ENCODE measurements at places on chromosomes 16 and 17.

GRCh38 chr17:80477647-80478478 lies 1.5 kb upstream of the NPTX1 start:
- no peak for DNase-seq

DNA sequence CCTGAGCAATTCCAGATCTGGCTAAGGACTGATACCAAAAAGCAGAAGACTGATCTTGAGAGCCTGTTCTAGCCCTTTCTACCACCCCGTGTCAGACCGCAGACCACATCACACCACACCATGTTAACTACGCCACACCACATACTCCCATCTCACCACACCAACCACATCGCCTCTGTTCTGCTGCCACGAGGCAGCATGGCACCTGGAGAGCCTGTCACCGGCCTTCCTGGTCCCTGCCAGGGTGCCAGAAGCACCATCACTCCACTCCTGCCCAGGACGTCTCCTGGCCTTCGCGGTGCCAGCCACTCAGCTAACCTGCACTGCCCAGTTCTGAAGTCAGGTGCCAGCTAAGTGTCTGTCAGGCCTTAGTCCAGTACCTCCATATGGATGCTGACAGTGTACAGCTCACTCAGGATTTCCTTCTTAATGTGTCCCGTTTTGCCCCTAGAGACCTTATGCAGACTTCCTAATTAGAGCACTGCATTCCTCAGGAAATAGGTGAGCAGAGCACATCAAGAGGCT lies 37.2 kb upstream of the BCAR1 start:
- peak; percentile 62 for DNase-seq

DNA sequence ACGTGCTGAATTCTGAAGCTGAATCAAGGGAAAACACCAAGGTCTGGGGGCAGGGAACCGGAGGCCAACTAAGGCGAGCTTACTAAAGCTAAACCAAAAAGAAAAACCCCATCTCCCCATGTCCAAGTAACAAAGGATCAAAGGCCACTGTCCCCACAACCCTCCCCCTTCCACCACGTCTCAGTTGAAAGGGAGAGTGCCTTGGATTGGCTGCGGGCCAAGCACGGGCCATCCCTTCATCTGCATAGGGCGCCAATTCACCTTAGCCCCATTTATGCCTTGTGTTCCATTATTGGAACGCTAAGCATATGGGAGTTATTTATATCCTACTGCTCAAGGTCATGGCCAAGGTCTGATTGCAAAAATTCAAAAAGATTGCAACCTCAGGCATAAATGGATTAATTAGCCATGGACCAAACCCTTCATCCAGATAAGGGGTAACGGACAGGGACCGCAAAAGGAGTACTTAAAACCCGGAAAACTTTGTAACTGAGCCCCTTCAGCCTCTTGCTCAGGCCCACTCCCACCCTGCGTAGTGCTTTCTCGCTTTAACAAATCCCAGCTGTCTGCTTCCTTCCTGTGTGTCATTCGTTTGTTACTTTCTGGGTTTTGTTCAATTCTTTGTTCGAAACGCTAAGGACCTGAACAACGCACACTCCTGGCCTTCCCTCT lies 740 bp upstream of the ATP6V0D1 start:
- DNase-seq, result no peak

DNA sequence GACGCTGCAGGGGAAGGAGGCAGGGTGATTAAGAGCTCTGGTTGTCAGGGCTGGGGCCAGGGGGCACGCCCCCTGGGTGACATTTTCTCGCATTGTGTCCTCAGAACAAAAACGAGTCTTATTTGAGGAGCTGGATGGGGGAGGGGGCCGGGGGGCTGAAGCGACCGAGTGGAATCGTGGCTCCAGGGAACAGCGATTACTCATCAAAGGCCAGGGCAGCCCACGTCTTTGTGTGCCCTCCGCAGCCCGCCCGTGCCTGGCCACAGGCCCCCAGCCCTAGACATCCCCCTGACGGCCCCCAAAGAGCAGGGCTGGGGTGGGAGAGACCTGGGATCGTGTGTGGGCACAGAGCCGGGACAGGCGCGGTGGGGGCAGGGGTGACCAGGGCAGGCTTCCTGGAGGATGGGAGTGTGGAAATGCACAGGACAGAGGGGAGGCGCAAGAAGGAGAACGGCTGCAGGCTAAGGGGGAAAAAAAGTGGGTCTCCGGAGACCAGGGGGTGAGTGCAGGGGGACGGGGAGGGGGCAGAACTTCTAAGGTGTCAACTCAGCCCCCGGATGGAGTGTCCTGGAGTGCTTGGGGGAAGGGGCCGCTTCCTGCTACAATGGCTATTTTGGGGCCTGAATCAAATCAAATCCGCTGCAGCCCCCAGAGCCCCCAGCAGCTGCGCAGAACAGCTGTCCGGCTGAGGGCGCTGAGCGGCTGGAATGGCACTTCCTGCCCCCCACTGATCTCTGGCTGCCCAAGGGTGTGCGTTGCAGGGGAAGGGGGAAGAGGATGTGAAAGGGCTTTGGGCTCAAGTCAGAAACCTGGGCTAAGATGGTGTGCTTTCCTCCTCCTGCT lies 24.0 kb upstream of the PHB1 start:
- no peak for DNase-seq

DNA sequence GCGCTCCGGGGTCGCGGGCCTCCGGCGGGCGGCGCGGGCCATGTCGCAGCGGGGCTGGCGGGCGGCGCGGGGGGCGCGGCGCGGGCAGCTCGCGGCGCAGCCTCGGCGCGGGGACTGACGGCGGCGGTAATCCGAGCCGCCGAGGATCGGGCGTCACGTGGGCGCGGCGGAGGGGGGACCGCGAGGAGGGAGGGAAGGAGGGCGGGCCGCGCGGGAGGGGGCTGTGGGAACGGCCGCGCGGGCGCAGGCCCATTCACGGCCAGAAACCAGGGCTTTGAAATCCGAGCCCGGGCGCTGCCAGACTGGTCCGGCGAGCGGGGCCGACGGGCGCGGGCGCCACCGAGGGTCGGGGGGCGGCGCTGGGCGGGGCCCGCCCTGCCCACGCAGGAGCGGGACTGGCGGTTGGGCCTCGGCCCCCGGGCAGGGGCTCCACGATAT lies at the start of gene MTSS2:
Gene MTSS2, minus strand, starts transcription at position 116 of the 438 bp plus-strand sequence. CDS start 262 bp downstream, outside the sequence.
- peak; percentile 25 for DNase-seq

DNA sequence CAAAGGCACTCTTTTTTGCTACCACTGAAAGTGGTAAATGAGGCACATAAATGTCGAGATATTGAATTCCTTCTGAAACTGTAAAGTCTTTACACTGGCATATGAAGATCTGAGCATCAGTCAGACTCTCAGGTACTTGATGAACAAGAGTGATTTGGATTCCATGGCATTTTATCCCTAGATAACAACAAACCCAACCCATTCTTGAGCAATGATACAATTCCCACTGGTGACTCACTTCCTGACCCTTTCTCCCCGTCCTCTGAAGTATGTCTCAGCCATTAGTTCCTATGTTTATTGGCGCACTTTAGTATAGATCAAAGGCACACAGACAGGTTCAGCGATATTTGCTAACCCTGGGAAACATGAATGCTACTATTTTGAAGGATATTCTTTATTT lies 147.0 kb upstream of the RBFOX1 start:
- DNase-seq, result no peak

GRCh38 chr17:327296-327695 lies 25.3 kb downstream of the RPH3AL start:
- no peak for DNase-seq

- DNase-seq, result no peak
Observed at GRCh38 chr17:73942703-73943415, 260.6 kb upstream of the RPL38 start.

DNA sequence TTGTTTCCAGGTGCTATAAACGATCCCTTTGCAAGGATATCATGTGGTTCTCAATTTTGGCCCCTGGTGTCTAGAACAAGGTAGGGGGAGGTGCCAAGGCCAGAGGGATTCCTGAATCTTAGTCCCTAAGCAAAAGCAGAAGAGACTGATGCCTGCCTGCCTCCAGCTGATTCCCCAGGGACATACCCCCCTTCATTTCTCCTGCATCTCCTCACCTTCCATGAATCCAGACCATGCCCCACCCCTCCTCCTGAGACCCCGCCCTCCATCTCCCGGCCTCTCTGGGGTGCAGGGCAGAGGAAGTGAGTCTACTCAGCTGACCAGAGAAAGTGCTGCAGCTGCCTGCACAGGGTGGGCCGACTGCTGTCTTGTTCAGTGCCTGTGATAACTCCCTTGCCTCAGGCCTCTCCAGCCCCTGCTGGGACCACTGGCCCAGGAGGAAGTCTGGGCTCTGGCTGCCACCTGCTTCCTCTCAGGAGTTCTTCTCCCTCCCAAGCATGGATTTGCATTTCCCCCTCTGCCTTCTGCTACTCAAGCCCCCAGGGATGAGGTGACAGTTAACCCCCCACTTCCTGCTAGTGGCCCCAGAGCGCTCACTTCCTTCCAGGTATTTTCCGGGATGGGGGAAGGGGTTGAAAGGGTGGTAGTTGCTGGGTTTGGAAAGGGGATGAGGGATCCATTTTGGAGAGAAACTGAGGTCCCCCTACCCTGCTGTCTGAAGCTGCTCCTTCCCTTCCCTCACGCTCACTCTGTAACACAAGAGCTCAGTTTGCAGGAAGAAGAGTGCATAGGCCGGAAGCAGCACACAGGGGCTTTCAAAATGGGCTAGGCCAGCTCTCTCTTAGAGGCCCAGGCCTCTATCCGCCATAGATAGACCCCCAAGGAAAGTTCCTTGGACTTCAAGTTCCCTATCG lies 10.5 kb upstream of the TSPOAP1 start:
- DNase-seq, result peak; percentile 54

- DNase-seq, result no peak
Observed at GRCh38 chr16:29683543-29684090, 4.6 kb downstream of the QPRT start.

GRCh38 chr16:48125888-48126287 lies 29.9 kb downstream of the ABCC12 start:
- DNase-seq, result no peak

- peak; percentile 68 for DNase-seq
Observed at GRCh38 chr17:46044286-46044928, 45.4 kb downstream of the STH start.

GRCh38 chr17:67018471-67019434 lies 25.6 kb upstream of the CACNG1 start:
- DNase-seq, result no peak

GRCh38 chr16:64364016-64364415 lies 757.8 kb downstream of the CDH11 start:
- no peak for DNase-seq

GRCh38 chr16:14398014-14398717 lies 231.9 kb downstream of the PARN start:
- DNase-seq, result no peak

All from CD4-positive, alpha-beta T cell treated with Interferon alpha-2 for 1 hour (primary cell).